ENCODE measurements at places on chromosomes 5 and 9. TPM values are rescaled to one million over a fixed set of nuclear protein-coding genes. Genes with fewer than 3 reads are reported as not detected.

GRCh38 chr9:78857373-78858225, 560.7 kb downstream of the PSAT1 start:
- no peak for DNase-seq

- no peak for DNase-seq
These were observed 12.9 kb downstream of the ITGA1 start for GRCh38 chr5:52800394-52801213.

GRCh38 chr9:27394826-27395201, 97.9 kb upstream of the EQTN start:
- DNase-seq: no peak

- DNase-seq: no peak
These were observed 451.8 kb downstream of the RAB3C start for GRCh38 chr5:59034498-59035186.

DNA sequence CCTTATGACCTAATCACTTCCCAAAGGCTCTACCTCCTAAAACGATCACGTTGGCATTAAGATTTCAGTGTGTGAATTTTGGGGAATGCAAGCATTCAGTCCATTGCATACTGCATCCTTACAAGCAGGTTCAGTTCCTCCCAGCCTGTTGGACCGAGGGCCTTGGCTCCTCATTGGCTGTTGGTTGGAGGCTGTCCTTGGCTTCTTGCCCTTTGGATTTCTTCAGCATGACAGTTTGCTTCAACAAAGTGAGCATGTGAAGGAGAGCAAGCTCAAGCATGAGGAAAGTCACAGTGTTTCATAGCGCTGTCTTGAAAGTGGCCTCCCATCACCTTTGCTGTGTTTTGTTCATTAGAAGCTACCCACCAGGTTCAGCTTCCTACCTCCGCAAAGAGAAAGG, 109.5 kb downstream of the GADD45G start:
- no peak for DNase-seq

DNA sequence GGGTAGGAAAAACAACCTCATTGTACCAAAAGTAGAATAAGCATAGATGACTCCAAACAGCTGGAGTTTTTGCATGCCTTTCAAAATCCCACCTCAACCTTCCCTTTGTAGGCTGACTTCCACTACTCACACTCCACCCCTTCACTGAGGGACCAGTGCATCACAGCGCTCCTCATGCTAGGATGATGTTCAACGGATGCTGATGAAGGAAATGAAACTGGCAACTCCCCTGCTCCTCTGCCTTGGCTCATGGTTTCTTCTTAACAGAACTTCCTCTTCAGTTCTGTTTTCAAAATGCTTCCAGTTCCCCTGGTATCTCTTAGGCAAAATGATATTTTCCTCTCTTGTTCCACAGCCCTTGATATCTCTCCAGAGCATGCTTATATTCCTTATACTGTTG, 29.0 kb downstream of the LIFR start:
- DNase-seq: no peak

- DNase-seq: no peak
These were observed 52.0 kb downstream of the EXD3 start for GRCh38 chr9:137370865-137371520.

DNA sequence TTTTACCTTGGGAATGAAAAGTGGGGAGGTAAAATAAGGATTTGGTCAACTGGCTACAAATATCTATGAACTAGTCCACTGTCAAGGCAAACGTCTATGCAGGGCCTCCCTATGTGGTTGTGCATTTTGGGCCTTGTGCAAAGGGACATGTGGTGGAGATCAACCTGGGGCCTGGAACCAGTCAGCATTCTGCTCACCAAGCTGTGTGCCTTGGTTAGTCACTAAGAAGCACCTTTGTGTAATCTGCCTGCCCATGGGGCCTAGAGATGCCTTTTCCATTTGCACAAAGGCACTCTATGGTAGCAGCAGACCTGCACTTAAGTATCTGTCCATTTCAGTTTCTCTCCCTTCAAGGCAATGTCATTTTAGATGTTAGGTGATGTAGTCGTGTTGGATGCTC, 184.0 kb downstream of the GNAQ start:
- no peak for DNase-seq

- DNase-seq: no peak
These were observed 36.1 kb upstream of the SPDL1 start for GRCh38 chr5:169547508-169547907.

GRCh38 chr9:95724253-95724991, 151.1 kb upstream of the ERCC6L2 start:
- DNase-seq: no peak

GRCh38 chr5:10866913-10867312, 105.9 kb upstream of the DAP start:
- no peak for DNase-seq

- DNase-seq: no peak
These were observed 214.1 kb upstream of the ANKRD55 start for GRCh38 chr5:56447232-56447631.

DNA sequence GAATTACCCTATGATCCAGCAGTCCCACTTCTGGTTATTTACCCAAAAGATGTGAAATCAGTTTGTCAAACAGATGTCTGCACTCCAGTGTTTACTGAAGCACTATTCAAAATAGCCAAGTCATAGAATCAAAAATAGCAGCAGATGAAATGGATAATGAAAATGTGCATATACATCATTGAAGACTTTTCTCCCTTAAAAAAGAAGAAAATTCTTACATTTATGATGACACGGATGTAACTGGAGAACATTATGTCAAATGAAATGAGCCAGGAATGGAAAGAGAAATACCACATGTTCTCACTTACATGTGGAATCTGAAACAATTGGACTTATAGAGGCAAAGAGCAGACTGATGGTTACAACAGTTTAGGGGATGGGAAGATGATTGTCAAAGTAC, 21.5 kb upstream of the PLEKHG4B start:
- no peak for DNase-seq

GRCh38 chr5:139410993-139411828, 7.3 kb upstream of the SPATA24 start:
- no peak for DNase-seq

Gene RETREG1
- total RNA-seq: 1.9 TPM

All from H1 (cell line).